ENCODE measurements at places on chromosomes 16 and 17.

DNA sequence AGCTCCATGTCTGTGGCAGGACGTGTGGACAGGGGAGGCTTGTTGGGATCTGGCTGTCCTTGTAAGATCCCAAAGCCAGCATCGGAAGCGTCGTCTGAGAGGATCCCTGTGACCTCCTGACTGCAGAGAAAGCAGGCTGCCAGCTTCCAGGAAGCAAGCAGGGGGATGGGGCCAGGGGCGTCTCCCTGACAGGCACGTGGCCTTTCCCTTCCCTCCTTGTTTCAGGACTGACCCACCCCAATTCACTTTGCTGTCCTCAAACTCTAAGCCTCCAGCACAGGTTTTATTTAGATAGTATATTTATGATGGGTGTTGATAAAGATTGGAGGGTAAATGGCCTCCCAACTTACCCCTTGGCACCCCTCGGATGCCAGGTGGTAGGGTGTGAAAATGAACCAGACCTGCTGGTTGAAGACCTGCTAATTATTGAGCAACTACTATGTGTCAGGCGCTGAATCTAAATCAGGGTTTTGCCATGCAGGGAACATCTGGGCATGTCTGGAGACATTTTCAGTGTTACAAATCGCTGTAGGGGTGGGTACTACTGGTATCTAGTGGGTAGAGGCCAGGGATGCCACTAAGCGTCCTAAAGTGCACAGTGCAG is 24.5 kb downstream of the SOCS1 start:
- DNase-seq = no peak

DNA sequence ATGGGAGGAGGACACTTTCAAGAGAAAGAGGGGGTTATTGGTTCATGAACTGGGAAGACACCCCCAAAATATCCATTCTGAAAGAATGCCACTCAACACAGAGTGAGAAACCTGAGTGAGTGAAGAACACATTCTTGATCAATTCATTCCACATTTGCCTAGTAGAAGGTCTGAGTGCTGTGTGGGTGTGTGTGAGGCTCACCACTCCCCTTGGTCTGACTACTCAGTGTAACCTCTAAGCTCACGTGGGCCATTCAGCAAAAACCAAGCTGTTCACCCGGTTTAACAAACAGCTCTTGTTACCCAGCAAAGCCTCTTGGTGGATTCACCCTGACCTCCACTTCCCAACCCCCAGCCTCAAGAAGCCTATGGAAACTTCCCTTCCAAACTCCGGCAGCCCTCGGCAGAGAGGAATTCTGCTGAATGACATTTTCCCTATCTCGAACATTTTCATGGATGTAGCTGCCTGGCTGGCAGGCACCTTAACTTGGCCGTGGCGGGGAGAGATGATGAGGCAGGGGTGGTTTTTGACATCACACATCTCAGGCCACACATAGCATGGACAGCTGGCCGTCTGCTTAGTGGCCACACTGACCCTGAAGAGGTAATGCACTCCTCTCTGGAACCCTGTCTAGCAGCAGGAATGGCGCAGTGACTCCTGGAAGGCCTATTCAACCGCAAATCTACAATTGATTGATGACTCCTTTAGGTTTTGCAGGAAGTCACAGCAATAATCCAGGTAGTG is 11.6 kb downstream of the ST6GALNAC1 start:
- peak; percentile 68 for DNase-seq

GRCh38 chr17:49575679-49576087 is at the start of gene NXPH3:
Gene NXPH3, plus strand, starts transcription at chr17:49575871. Its CDS starts 349 bp downstream, at chr17:49576220.
- peak; percentile 89 for DNase-seq

DNA sequence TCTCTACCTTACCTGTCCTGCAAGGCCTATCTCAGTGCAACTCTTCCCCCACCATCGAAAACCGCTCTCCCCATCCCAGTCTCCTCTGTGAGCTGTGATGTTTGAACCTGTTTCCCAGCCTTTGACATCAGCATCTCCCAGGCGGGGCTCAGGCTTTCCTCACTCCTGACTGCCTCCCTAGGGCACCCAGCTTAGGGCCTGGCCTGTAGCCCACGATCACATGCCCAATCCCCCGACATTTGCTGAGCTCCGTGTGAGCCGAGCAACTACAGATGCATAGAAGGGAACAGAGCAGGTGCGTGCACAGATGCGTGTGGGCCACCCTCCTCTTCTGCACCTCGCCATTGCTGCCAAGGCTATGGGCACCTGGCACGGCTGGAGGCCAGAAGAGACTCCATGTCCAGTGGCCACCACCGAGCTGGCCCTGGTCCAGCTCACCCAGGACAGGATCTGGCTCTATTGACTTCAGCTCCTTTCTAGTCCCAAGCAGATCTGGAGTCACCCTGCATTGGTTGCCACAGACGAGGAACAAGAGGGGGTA is 35.5 kb upstream of the CMIP start:
- DNase-seq = no peak

- DNase-seq = no peak
Measured at GRCh38 chr16:1700246-1700645, 5.7 kb upstream of the MAPK8IP3 start.

Measured in iPS-NIHi11 (cell line).